Activated T-helper 1 cell treated with anti-CD3 and anti-CD28 coated beads, Interleukin-12 subunit alpha, Interleukin-12 subunit beta, Interleukin-2, Interleukin-4 antibody, amounts not matched to agents 30 ng/mL and 10 ng/mL and 1 ng/mL, durations not matched to agents 14 hours and 24 hours and 36 hours (primary cell): ENCODE measurements at places on chromosomes 1 and 21. TPM values are rescaled to one million over a fixed set of nuclear protein-coding genes. Genes with fewer than 3 reads are reported as not detected.

GRCh38 chr1:233394860-233395717 is 67.6 kb downstream of the MAP3K21 start:
- peak; percentile 17 for DNase-seq

- DNase-seq, result no peak
Measured at GRCh38 chr1:186420311-186420710, 40.6 kb downstream of the PDC start.

DNA sequence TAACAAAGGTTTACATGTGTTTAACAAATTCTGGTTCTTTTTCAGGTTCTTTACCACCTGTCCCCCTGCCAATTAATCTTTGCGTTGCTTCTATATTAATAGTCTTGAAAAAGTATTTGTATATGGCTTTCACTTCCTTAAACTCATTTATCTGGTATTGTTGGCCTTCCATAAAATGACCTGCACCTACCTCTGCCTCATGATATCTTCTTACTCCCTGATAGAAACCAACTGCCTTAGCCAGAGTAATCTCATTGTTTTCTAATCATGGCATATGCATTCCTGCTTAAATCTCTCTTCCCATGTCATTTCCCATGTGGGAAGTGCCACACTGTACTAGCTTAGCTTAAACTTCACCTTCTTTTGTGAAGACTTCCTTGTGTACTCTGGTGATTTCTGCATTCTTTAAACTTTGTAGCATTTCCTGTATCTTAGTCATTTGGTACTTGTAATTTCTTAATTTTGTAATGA is 8.7 kb downstream of the SMG7 start:
- DNase-seq, result no peak

DNA sequence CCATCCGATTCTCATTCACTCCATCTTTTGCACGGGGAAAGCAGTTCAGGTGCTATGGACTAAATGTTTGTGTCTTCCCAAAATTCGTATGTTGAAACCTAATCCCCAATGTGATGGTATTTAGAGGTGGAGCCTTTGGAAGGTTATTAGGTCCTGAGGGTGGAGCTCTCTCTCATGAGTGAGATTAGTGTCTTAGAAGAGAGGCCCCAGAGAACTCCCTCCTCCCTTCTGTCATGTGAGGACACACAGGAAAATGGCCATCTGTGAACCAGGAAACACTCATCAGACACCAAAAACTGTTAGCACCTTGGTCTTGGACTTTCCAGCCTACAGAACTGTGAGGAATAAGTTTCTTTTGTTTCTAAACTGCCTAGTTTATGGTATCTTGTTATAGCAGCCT is 15.8 kb upstream of the CCDC190 start:
- no peak for DNase-seq

The TIPRL gene
- 42.8 and 45.7 TPM in 2 replicates for total RNA-seq

GRCh38 chr1:172270605-172271004 is 149.9 kb upstream of the C1orf105 start:
- no peak for DNase-seq

- no peak for DNase-seq
Measured at GRCh38 chr1:66648901-66649595, 103.2 kb upstream of the DYNLT5 start.

GRCh38 chr1:46747683-46748288 is 28.9 kb upstream of the EFCAB14 start:
- no peak for DNase-seq
